ENCODE measurements at places on chromosomes 6 and 20.

- no peak for DNase-seq
Measured at GRCh38 chr20:54372313-54372712, 103.1 kb upstream of the DOK5 start.

DNA sequence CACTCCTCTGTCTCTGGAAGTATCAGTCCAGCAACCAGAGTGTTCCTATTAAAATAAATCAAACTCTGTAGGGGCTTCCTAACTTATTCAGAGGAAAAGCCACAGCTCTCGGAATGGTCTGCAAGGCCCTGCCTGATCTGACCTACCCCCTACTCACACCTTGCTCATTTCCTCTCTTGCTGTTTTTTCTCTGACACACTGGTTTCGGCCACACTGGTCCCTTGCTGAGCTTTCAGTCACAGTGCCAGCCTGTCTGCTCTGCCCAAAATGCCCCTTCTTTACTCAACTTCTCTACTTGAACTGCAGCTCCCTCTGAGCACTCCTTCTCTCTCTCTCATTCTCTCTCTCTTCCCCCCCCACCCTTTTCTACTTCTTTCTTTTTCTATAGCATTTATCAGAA lies 430.2 kb downstream of the UTRN start:
- DNase-seq: no peak

DNA sequence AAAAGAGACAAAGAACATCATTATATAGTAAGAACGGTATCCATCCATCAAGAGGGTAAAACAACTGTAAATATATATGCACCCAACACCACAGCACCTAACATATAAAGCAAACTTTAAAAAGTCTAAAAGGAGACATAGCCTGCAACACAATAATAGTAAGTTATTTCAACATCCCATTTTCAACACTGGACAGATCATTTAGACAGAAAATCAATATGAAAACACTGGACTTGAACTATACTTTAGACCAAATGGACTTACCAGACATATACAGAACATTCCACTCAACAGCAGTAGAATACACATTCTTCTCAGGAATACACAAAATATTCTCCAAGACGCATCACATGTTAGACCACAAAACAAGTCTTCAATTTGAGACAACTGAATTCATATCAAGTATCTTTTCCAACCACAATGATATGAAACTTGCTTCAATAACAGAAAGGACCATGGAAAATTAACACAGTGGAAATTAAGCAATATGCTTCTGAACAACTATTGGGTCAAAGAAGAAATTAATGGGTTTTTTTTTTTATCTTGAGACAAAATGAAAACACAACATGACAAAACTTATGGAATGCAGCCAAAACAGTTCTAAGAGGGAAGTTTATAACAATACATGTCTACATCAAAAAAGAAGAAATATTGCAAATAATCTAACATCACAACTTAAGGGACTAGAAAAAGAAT lies 23.9 kb upstream of the ASF1A start:
- DNase-seq: no peak

DNA sequence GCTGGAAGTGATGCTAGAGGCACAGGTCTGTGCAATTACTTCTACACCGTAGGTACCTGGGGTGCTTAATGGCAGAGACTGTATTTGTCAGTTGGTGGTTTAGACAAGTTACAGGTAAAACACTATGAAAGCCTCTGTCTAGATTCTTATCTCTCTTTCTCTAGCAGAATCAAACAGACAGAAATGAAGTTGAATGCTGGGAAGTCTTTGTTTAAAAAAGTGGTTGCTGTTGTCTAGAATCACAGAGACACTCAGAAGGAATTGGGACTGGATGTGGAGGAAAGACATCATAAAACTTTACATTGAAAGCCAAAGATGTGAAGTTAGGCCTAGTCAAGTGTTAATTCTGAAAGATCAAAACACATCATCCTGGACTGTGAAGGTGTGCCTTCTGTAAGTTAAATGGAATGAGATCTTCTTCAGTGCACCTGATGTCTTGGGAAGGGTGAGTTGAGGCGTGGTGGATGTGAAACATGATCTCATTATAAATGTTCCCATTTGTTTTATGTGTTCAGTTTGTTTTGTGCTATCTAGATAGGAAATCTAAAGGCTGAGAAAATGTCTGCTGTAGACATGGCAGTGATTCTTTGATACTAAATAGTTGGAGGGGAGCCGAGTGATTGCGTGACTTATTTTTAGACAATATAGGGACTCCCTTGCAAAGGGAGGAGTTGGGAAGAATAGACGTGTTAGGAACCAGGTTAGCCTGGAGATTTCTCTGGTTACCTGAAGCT lies 290.2 kb downstream of the SOX4 start:
- no peak for DNase-seq

DNA sequence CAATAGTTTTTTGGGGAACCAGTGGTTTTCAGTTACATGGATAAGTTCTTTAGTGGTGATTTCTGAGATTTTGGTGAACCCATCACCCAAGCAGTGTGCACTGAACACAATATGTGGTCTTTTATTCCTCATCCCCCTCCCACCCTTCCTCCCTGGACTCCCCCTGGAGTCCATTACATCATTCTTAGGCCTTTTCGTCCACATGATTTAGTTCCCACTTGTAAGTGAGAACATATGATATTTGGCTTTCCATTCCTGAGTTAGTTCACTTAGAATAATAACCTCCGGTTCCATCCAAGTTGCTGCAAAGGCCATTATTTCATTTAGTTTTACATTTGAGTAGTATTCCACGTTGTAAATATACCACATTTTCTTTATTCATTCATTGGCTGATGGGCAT lies 28.3 kb downstream of the RPP40 start:
- no peak for DNase-seq

DNA sequence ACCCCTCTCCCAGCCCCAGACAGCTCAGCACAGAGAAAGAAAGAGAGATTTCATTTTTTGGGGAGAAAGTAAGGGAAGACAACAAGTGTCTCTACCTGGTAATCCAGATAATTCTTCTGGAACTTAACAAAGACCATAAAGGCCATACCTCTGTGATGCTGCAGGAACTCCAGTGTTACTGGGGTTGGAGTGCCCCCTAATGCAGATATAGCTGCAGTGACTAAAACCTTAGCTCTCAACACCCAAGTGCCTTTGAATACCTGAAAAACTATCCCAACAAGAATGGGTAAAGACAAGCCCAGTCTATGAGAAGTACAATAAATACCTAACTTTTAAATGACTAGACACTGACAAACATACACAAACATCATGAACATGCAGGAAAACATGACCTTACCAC lies 365.3 kb upstream of the PTCHD4 start:
- no peak for DNase-seq

GRCh38 chr6:137543114-137543513 lies 48.9 kb upstream of the OLIG3 start:
- DNase-seq: no peak

DNA sequence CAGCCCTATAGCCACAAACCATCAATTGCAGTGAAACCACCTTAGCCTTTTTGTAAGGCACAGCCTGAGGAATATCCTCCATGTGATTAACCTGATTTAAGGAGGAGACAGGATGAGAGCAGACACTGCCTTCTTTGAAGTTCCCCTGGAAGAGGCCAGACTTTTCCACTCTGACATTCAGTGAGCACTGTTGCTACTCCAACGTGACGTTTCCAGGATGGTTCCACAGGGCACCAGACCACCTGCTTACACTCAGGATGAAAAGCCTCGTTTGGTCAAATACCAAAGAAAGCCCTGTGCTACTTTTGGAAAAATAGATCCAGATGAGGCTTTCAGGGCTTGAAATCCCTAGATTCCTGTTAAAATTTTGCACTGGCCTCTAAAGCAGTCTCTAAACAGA lies 1102.1 kb upstream of the FLRT3 start:
- DNase-seq: no peak

GRCh38 chr20:63268671-63269439 lies 3.8 kb upstream of the ARFGAP1 start:
- DNase-seq: no peak

DNA sequence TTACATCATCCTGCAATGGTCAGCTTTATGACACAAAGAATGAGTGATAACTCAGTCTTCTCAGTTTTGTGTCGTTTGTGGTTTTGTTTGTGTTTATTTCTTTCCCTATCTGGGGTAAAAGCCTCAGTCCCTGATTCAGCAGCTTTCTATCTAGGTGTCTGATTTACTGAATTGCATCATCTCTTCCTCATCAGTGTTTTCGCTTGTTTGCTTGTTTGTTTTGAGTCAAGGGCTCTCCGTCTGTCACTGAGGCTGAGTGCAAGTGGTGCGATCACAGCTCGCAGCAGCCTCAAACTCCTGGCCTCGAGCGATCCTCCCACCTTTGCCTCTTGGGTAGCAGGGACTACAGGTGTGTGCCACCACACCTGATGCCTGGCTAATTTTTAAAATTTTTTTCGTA lies 548.9 kb downstream of the PRKN start:
- no peak for DNase-seq

DNA sequence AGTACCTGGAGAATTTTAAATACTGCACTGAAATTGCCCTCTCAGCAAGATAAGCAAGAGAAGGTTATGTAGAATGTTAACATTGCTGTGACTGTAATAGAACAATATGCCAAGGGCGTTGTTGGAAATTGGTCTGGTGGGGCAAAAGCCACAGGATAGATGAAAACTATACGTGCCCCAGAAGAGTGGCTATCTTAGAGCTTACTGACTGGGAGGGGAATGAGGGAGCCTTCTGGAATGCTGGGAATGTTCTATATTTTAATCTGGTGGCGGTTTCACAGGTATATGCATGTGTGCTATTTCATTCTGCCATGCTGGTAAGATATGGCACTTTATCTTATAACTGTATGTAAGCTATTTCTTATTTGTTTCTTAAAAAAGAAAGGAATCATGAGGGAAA lies 35.2 kb upstream of the YWHAB start:
- no peak for DNase-seq

- DNase-seq: no peak
Measured at GRCh38 chr20:45538209-45538799, 978 bp downstream of the WFDC6 start.

DNA sequence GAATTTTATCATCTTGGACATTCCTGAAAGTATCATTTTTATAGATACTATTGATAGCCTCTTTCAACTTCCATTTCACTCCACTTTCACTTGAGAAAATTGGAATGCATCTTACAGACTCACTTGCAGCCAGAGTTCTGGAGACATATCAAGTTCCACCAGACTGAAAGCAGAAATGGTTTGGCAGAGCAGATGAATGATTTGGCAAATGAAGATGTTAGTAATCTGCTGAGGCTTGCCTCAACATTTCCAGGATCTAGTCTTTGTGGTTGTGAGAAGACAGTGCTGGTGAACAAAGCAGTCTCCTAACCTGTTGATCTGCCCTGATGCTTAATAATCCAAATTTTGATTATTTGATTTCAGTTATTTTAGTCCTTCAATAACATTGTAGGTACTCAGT lies 202.6 kb downstream of the TRDN start:
- no peak for DNase-seq

- no peak for DNase-seq
Measured at GRCh38 chr20:47427746-47428145, 71.2 kb upstream of the ZMYND8 start.

GRCh38 chr6:35319346-35320030 lies 21.9 kb downstream of the DEF6 start:
- no peak for DNase-seq

DNA sequence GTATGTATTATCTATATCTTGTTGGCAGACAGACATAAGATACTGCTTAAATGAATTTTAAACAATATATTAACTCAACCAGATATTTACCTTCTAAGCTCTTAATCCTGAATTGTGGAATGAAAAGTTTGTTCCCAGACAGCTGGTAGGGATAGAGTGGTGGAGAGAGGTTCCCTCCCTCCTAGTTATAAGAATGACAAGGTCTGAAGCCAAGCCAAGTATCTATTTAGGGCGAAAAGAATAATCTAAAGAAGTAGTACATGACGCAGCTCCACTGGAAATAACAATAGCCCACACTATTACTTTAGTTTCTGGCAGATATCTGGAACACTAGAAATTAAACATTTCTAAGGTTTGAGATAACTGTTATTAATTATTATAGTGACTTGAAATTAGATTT lies 104.3 kb downstream of the AHI1 start:
- no peak for DNase-seq

- DNase-seq: no peak
Measured at GRCh38 chr6:73121421-73121993, 103.8 kb downstream of the KHDC1L start.

DNA sequence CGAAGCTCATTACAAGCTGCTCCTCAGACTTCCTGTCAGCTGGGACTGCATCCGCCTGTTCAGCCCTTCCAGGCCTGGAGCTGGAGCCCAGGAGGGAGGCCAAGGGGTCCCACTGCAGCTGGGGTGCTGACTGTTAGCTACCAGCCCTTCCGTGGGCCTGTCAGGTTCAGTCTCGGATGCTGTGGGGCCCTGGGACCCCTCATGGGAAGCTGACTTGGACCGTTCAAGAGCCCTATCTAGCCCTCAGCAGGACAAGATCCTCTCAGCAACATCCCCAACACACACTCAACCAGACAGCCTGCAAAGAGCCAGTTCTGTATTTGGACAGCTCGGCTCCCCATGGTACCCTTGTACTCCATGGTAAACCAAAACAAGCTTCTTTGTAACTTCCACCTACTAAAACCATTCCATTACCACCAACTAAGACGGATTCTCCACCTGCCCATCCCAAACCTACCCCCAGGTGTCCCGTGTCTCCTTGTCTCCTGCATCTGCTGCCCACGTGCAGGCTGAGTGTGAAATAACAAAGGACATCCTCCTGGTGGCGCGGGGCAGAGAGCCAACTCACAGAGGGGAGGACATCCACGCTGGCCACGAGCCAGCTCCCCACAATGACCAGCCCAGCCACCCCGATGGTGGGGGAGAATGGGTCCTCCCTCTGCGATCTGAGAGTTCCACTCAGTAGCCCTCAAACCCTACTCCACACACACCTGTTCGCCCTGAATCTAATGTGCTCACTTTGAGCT lies 111.2 kb downstream of the TAF4 start:
- no peak for DNase-seq

DNA sequence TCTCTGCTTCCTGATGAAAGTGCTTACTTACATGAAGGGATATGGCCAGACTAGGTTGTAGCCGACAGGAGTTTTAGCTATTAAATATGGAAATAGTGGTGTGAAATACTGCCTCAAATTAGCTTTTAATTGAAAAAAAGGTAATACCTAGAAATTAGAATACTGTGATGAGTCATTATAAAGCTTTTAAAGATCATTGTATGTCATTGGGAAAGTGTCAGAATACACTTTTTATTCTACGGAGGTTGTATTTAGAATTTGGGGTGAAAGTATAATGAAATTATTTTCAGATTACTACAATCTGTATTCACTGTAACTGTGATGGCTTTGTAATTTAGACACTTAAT lies 2.2 kb downstream of the LOC128125822 start:
- no peak for DNase-seq

- DNase-seq: no peak
Measured at GRCh38 chr6:121929301-121929700, 470.2 kb upstream of the HSF2 start.

All from stimulated activated CD8-positive, alpha-beta memory T cell treated with anti-CD3 and anti-CD28 coated beads, Interleukin-15, amount 100 ng/mL, for 4 hours (primary cell).